SHP77 (cell line): ENCODE measurements at places on chromosomes 2 and 18.

- no peak for DNase-seq
These were observed 24.1 kb upstream of the IL1RN start for GRCh38 chr2:113103277-113103676.

DNA sequence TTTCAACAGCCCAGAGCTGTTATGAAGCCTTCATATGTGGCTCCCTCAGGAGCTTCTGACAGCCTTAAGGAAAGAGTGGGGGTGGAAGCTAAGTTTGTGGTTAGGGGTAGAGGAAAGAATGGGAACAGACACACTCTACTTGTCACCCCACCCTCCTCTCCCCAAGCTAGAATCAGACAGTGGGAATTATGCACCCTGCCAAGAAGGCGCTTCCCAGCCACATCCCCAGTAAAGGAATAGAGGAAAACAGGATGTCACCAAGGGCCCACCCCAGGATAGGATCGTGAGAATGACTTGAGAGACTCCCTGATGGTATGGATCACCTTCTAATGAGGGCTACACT lies 32.4 kb upstream of the EML4 start:
- DNase-seq, result no peak

DNA sequence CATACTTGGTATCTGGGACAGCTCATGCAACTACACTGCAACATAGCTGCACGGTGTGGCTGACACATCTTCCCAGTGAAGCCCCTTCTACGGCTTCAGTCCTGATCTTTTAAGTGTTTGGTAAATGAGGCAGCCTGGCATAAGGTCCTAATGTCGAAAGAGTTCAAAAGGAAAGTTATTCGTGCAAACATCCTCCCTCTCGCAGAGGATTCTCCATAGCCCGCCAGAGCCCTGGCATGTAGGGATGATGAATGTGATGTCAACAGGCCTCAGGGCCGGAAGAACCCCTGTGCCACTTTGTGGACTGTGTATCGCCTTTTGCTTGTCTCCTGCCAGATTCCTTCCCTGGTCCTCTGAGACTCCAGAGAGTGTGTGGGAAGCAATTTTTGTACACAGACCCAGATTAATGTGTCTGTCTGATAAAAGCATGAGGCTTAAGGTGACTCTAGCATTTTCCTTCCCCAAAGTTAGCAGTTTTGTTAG lies 88.5 kb downstream of the SOCS6 start:
- DNase-seq, result no peak

- DNase-seq, result no peak
These were observed 151.3 kb downstream of the ZFP36L2 start for GRCh38 chr2:43075054-43075593.

DNA sequence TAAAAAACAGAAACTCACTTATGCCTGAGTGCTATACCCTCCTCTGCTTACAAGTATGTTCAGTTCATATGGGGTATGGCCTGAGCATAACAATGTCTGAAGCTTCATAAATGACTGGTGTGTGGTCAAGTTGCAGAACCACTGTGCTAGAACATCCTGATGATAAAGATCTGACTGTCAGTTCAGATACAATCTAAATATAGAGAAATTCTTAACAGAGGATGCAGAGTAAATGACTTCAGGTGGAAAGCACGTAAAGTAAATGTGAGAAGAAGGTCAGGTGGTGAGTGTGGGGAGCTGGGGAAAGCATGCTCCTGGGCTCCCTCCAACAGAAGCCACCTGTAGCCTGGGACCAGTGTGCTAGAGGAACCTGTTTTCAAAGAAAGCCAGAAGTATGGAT lies 926.2 kb downstream of the TSN start:
- no peak for DNase-seq
